CD4-positive, alpha-beta T cell (primary cell): ENCODE measurements at places on chromosomes 7 and 10.

GRCh38 chr7:91912494-91912893 lies 28.2 kb upstream of the AKAP9 start:
- no peak for DNase-seq

DNA sequence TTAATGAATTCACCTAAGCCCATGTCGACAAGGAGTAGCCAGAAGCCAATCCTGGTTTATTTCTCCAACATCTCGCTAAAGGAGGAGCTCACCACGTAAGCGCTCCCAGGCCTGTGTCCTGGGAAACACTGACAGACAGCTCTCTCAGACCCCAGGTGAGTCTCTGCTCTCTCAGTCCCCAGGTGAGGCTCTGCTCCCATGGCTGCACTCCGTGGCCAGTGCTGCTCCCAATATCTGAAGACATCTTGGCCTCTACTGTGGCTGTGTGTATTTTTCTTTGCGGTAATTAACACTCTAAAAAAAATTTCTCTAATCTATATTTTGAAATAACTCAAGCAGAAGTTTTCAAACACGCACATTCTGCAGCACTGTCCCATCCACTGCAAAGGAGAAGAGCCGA lies 564.5 kb downstream of the PTPRN2 start:
- DNase-seq: no peak

DNA sequence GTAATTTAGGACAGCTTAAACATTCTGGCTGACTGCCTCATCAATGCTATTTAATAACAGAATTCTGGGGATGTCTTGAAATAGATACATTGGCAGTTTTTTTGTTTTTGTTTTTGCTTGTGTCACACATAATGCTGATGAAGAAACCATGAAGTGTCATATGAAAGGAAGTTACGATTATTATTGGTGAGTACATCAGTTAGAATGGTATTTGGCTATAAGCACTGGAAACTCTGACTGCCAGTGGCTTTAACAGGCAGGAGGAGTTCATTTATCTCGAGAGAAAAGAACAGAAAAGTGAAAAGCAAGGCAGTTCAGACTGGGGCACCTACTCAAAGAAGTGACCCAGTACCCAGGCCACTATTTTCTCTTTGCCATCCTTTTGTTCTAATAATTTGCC lies 18.1 kb downstream of the LSM8 start:
- DNase-seq: no peak

GRCh38 chr7:137539111-137539715 lies 195.7 kb upstream of the PTN start:
- DNase-seq: no peak

DNA sequence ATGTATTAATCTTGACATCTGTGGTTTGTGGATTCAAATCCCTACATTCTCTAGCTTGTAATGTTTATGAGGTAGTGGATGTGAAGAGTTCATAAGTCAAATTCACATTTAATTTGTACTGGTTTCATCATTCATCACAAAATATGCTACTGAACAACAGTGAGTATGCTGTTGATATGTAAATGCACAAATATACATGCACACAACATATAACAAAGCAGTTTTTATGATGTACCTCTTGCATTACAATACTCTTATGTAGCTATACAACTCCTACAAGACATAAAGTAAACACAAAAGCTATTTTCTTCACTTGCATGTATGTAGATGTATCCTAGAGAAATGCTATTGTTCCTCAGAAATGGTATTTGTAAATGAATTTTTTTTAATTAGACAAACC lies 111.0 kb upstream of the ANTXRL start:
- DNase-seq: no peak

- no peak for DNase-seq
Measured at GRCh38 chr10:110612087-110612486, 32.0 kb upstream of the RBM20 start.

DNA sequence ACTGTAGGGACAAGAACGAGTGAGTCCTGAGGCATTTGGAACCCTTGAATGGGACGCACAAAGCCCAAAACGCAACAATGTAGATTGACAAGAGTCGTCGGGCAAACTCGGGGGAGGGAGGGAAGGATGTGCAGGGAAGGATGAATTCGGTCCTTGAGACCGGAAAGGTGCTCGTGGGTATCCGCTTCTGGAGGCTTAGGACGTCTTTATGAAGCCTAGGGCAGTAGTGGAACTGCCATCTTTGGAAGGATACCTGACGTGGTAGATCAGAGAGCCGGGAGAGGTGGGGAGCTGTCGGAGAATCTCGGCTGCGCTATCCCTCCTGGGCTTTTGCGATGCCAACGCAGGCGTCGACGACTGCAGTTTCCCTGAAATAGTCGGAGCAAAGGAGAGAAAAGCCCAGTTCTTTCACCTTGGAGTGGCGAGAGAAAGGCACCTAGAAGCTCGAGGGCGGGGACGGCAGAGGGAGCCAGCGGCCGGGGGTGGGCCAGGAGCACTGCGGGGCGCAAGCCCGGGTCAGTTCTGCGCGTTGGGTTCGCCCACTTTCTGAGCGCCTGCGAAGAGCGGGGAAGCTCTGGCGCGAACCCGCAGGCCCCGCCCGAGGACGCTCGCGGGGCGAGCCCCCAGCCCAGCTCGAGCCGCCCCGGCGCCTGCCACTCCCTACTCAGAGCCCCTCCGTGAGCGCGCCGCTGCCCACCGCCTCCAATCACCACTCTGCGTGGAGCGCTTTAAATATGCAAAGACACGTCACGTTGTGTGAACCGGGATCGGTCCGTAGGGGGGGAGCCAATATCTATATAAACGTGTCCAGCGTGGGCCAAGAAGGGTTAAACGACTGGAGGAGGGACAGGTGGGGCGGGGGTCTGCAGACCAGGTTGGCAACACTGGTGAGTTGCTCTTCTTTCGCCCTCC lies at the start of gene CYP26C1:
TSS of gene CYP26C1 (plus strand) at position 824 of the 912 bp plus-strand sequence. CDS start 466 bp downstream, outside the sequence.
- DNase-seq: no peak

DNA sequence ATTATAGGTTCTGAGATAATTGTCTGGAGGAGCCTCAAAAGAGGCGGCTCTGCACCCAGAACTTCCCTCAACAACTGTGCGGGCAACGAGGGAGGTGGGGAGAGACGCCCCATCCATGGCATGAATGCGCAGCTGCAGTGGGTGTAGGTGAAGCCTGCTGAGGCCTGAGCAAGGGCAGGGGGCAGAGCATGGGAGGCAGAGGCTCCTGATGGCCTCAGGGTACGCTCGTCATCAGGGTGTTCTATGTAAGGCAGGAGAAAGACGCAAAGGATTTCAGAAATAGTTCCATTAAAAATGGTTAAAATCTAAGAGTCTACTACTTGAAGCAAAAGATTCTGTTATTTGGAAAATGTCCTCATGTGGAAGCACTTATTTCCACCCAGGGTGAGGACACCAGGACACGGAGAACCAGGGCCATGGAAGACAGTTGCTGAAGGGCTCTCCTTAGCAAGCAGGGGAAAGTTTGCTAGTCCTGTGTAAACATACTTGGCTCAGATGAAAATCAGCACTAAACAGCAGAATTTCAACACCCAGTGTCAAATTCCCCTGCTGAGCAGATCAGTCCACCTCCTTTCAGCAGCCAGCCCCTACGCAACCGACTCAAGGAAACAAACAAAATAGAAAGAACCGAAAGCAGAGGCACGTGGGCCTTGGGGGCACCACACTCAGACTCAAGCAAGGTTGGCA lies 18.9 kb downstream of the INSIG1 start:
- DNase-seq: no peak

DNA sequence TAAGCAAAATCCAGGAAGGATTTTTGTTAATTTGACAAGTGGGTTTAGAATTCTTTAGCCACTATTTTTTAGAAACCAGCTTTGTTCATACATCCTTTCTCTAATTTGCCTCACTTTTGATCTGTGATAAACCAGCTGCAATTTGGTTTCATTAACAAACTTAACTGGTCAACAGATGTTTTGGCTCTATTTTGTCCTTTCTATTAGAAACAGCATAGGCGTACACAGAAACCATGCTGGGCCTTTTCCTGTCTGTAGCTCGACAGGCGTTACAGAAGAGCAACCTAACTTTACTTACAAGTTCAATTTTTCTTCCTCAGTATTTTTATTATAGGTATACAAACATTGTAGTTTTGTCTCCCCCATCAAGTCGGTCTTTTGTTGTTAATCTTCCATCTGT lies 28.2 kb downstream of the KAT6B start:
- no peak for DNase-seq

- DNase-seq: no peak
Measured at GRCh38 chr7:140451716-140452115, 27.6 kb downstream of the MKRN1 start.

DNA sequence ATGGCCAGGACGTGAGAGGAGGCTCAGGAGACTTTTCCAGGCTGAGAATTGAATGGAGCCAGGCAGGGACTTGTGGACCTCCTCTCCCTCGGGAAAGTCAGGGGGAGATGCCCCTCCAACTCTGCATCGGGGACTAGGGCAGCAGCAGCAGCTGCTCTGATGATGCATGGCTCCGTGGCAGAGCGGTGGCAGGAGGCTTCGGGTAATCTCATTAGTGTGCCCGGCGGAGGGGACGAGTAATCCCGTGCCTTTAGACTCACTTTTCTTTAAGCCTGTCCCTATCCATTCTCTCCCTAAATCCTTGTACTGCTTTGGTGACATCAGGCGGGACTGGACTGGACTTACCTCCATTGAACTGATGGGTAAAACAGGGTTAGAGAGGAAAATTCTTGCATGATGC lies 75.1 kb downstream of the ZMIZ1 start:
- DNase-seq: no peak

GRCh38 chr7:129923709-129924108 lies 29.1 kb downstream of the UBE2H start:
- DNase-seq: no peak

DNA sequence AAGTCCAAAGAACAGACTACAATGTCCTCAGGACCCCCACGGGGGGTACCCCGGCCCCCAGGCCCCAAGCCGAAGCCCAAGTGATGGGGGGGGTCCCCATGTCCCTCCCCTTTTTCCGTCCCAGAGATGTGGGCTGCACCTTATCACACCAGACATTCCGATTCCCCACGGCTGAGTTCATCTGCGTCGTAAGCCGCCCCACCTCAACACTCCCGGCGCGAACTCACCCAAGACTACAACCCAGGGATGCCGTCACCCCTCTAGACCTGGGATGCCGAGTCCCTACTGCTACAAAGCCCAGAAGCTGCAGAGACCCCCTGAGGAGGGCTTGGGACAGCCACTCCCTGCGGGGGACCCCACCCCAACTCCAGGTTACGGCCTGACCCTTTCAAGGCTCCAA lies 14.5 kb downstream of the PDGFA start:
- no peak for DNase-seq

GRCh38 chr10:86773498-86773897 lies 17.1 kb downstream of the BMPR1A start:
- DNase-seq: no peak

- DNase-seq: no peak
Measured at GRCh38 chr10:124062390-124062789, 31.0 kb downstream of the CHST15 start.

DNA sequence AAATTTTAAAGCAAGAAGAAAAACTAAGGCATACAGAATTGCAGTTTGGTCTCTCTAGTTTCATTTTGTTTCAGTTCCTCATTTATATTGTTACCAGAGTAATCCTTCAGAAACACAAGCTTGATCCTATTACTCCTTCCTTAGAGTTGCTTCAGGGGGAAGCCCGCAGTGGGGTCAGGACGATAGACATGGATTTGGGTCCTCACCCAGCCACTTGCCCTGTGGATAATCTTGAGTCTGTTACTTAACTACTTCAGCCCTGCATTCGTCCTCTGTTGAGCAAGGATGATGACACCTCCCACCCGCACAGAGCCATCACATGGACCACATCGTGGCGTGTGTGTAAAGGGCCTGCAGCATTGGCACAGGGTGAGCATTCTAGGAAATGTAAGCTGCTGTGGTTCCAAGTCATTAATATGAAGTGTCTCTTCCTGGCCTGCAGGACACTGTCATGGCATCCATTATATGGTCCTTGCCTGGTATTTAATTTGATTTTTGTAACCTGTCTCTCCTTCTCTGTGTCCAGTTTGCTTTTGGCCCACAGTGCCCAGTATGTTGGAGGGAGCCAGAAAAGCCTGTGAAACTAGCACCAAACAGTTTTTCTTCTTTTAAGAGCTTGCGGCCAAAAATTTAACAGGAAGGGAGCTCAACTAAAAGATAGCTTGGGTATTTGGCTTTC lies 111.2 kb downstream of the EEPD1 start:
- no peak for DNase-seq

GRCh38 chr10:22427101-22427500 lies 81.8 kb downstream of the SPAG6 start:
- DNase-seq: no peak

DNA sequence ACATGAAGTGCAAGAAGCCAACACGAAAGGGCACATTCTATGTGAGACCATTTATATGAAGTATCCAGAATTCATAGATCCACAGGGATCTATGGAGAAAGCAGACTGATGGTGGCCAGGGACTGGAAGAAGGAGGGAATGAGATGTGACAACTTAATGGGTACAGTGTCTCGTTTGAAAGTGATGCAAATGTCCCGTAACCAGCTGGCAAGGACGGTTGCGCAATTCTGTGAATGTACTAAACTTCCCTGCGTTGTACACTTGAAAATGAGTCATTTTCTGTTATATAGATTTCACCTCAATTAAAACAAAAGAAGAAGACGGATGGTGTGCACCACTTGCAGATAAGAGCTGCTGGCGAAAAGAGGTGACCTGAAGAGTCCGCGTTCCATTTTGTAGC lies 861.1 kb downstream of the TYW1 start:
- no peak for DNase-seq

GRCh38 chr7:1176891-1177373 lies 16.9 kb upstream of the ZFAND2A start:
- DNase-seq: peak; percentile 80

DNA sequence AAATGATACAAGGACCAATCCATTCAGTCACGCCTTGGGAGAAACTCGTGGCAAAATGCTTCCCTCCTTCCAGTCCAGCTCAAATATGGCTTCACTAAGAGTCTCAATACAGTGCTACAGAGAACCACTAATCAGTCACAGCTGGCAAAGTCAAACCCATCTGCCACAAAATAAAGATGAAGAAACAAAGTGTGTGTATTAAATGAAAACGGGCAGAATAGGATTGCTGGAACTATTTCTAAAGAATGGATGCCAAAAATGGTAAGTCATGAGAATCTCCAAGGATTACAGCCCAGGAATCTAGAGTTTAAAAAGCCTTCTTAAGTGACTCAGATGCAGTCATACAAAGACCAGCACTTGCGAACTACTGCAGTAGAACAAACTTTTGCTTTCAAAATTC lies 61.9 kb downstream of the CACUL1 start:
- no peak for DNase-seq

DNA sequence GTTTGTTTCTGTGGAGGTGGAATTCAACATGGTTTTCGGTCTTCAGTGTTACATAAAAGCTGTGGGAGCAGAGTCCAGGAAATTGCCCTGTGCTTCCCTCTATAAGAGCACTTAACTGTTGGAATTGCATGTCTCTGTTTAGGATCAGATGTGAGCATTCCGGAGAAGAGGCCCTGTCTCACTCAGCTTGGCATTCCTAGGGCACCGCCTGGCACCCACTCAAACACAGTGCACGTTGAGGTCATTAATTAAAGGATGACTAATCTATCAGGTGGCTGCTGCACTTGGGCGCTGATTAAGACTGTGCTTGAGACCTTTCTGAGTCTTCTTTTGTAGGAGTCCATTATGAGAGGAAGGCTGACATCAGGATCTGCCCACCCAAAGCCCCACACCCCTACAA lies 82.8 kb upstream of the VIPR2 start:
- no peak for DNase-seq
